A172 (cell line): ENCODE measurements at places on chromosomes 12 and 14. TPM values are rescaled to one million over a fixed set of nuclear protein-coding genes. Genes with fewer than 3 reads are reported as not detected.

GRCh38 chr14:89401241-89401640, 15.8 kb downstream of the FOXN3 start:
- no peak for DNase-seq

GRCh38 chr14:45246691-45247090, 6.3 kb downstream of the MIS18BP1 start:
- DNase-seq, result no peak

Gene NEUROD4
- not detected in 2 replicates for total RNA-seq

Gene PTGER2
- 0.12 TPM in 1 of 2 replicates, not detected in the other for total RNA-seq

Gene HOXC6
- 0.31 and 2.5 TPM in 2 replicates for total RNA-seq

GRCh38 chr12:127052511-127053232, 1214.3 kb upstream of the TMEM132C start:
- DNase-seq, result peak; percentile 68

DNA sequence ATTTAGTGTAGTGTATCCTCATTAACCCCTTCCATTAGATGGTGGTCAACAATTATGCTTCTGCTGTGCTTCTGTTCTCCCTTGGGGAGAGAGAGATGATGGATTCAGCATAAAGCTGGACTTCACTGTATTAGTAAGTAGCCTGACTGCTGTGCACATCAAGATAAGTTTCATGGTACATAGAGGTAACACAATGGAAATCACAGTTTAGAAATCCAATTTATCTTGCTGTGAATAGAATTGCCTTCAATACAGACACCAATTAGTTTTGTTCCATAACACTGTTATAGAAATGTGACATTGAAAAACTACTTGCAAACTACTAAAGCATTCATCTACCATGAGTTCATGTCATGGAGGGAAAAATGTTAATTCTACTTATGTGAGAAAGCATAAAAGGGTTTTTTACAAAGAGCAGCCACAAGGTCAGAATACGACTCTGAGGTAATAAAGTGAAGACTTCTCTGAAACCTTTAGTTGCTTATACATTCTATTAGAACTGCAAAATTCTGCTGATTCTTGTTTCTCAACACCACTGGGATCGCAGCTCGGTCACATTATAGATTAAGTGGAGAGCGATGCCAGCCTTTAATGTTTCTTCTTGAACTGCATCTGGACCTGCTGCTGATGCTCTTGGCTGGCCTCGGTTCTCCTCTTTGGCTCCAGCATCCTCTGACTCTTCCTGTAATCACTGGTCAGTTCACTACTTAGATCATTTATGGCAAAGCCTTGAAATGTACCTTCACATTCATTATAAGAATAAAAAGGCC, 190.8 kb downstream of the ATP23 start:
- DNase-seq, result no peak

DNA sequence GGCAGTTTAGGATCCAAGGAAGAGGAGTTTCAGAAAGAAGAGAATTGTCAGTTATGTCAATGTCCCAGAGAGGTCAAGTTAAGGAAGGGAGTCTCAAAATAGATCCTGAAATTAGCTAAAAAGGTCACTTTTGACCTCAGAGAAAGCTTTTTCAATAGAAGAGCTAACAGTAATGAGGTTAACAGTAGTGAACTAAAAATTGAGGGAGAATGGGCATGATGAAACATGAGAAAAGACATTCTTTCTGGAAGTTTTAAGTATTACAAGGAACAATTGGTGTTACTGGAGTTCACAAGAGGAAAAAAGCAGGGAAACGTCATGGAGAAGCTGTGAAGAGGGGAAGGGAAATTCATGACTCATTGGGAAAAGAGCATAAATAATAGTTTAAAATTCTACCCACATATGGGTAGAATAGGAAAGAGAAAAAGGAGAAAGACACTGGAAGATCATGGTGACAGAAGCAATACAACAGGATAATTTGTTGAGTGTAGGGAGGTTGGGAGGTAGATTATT, 381.2 kb upstream of the FAR2 start:
- peak; percentile 16 for DNase-seq
